ENCODE measurements at places on chromosomes 2 and 18.

DNA sequence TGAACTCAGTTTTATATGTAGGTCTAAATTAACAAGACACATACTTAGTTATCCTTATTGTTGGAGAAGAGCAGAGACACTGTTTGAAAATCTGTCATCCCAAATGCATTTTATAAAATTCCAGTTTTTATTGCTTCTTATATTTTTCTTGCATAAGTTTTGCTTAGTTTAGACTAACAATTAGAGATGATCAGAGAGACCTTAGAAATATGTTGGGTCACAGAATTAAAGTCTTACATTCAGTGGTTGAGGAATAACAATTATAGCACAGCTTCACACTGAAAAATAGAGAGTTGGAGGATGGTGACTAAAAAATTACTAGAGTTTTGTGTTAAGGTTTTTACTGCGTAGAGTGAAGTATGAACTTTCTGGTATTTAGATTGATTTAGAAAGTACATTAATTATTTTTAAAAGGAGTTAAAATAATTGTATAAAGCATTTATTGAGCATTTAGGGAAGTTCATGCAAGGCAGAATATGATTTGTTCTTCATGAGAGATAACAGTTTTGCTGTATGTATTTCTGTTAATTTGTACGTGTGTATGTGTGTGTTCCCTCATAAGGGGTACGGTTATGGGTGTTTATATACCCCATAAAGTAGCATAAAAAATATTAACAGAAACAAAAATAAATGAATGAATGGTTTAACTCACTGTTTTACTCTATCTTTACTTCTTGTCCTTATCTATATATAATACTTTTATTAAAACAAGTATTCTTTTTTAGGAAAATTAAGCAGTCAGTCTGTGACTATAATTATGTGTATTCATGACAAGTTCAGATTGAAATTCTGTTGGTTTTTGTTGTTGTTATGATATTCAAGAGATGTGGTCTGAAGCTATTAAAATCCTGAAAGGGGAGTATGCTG lies 31.2 kb downstream of the DDX1 start:
- DNase-seq: no peak

DNA sequence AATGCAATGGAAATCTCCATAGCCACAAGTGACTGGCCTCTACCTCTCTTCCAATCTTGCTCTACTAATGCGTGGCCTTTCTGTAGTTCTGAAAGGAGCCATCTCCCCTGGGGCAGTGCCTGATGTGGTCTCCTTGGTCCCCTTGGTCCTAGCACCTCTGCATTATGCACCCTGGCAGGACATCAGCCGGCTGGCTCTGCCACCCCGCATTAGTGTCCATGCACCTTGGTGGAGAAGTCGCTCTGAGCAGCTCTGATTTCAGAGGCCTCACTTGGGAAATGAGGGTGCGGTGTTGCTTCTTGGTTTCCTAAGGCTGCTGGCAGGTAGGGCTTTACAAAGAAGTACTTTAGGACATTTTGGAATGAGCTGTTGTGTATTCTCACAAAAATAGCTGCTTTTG lies 317.9 kb downstream of the GBX2 start:
- no peak for DNase-seq

DNA sequence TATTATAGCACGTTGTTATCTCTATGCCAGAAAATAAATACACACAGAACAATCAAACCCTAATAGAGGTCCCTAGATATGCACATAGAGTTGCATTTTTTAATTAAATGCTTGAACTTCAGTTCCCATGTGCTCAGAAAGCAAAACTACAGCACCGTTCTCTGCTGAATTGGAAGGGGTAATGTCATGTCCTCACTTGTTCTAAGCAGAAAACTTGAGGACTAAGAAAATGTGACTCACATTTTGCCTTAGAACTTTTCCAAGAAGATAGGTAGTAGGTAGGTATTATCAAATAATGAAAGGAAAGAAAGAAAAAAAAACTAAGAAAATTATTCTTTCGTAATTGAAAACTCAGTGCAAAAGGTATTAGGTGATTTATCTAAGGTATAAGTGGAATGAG lies 607.3 kb downstream of the ERBB4 start:
- DNase-seq: no peak

DNA sequence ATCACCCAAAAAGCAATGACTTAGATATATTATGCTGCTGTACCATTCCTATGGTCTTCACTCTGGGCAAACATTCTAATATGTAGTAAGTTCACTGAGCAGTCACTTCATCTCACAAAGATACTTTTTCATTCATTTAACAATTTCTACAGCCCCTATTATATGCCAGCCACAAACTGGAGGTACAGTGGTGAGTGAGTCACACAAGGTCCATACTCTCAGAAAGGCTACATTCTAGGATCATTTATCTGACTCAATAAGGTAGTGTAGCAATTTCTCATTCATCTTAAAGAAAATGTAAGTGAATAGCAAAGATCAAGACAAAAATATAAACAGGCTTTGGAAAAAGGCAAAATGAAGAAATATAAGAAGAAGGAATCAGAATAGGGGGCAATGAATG lies 40.5 kb downstream of the NHEJ1 start:
- no peak for DNase-seq

DNA sequence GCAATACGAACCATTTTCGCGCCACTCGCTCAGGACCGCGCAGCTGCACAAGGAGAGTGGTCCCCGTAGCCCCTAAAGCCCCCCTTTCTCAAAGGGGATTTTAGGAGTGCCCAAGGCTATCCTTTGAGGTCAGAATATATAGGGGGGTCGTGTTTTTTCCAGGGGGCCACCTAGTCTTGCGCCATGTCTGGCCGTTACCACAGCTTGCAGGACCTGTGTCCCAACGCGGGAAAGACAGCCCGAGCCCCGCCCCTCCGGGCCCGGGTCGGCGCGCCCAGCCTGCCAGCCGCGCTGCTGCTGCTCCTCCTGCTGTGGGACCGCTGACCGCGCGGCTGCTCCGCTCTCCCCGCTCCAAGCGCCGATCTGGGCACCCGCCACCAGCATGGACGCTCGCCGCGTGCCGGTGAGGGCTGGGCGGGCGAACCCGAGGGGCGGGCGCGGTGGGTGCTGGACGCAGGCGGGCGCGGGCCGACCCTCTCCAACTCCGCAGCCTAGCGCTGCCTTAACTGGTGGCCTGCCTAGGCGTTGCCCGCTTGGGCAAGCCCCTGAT lies at the start of gene CDCA7:
CDCA7 (plus strand) TSS at position 291 of the 550 bp plus-strand sequence; CDS start at position 383, 92 bp downstream.
- DNase-seq: peak; percentile 29

- DNase-seq: no peak
These were observed 259.7 kb downstream of the TMX3 start for GRCh38 chr18:68455229-68455603.

DNA sequence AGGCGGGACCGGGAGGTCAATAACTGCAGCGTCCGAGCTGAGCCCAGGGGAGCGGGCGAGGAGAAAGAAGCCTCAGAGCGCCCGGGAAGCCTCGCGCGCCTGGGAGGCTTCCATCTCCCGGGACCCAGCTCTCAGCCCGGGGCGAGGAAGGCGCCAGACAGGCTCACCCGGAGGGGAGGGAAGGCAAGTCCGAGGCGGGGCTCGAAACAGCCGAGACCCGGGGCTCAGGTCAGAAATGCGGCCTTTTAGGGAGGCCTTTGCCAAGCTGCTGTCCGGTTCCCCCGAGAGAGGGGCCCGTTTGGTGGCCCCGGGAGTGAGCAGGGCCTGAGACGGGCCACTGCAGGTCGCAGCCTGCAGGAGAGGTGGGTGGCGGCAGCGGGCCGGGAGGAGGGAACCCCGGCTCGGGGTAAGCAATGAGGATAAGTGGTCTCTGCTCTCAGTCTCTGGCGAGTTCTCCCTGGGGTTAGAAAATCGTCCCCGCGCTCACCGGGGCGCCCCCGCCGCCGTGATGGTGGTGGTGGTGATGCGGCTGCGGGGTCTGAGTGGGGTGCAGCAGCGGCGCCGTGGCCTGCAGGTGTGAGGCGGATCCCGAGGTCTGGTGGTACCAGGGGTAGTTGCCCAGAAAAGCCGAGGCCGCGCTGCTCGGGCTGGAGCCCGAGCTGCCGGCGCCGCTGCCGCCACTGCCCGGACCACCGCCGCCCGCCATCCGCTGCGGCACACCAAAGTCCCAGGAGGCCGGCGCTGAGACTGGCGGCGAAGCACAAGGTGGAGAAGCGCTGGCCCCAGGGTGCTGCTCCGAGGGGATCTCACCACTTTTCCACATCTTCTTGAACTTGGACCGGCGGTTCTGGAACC lies 2.4 kb downstream of the DLX2 start:
- peak; percentile 27 for DNase-seq

DNA sequence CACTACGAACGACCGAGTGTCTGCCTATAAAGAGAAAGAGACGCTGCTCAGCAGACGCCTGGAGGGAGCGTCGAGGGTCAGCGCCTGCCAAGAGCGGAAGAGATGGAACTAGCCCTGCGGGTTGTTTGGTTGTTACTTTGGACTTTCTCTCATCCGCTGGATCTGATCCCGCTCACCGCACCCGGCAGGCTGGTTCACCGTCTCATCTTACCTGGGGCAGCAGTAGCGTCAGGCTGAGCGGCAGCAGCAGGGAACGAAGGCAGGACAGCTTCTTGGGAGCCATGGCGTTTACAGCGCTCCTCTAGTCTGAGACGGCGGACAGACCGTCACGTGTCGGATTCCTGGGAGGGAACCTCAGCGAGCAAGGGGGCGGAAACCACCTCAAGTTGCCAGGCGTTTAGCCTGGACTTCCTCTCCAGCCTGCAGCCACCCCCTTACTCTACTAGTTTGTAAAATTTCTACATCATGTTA lies 1.9 kb downstream of the GLB1L start:
- no peak for DNase-seq

DNA sequence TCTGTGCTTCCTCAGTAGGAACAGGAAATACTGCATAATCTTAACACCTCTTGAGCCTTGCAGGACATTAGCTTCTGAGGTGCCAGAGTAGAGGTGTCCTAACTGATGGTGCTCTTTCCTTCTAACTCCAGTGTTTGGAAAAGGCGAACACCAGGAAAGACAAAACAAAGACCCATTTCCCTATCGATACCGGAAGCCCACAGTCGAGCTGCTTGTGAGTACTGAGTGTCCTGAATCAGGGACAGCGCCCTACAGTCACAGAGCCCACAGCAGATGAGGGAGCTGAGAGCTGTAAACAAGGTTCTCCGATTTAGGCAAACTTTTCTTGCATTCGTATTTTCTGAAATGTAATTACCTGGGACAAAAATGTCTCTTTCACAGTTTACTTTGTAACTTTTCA lies 50.7 kb downstream of the SLC14A2 start:
- no peak for DNase-seq

Data from CD4-positive, alpha-beta memory T cell (primary cell).